ENCODE measurements at places on chromosomes 2 and 18. TPM values are rescaled to one million over a fixed set of nuclear protein-coding genes. Genes with fewer than 3 reads are reported as not detected.
A peak's percentile ranks its signal among the peaks of the same experiment; 100 is the strongest.

DNA sequence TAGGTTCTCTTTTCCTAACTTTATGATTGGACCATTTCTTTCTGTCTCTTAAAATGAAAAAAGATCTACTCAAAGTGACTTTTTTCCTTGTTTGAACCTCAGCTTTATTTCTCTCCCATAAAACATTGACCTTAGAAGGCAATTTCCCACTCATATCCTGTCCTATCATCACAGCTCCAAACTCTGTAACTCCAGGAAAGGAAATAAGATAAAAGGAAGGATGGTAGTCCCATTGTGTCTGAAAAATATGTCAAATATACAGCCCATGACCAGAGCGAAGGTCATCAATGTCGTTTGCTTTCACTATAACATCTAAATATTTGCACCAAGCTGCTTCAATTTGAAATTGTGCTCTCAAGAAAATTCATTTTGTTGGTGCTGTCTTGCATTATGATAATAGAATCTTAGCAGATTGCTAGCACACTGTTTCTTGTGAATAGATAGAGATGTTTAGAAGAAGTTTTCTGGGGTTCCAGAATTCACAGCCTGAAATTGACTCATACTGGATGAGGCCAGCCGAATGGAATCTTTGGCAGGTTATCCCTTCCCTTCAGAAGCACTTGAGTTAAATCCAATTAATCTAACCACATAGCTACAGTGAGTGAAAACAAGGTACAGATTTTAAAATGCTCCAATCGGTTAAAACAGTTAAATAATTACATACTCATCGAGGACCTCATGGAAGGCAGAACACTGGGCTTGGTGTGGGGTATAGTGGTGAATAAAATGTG, 95.1 kb downstream of the CRIM1 start:
- no peak for DNase-seq
- H3K4me3 ChIP-seq, result no peak overlapping the region
- H3K27me3 ChIP-seq, result no peaks in the 10 kb centered on the region
- H3K4me1 ChIP-seq, result no peaks in the 10 kb centered on the region

Gene PER2
- total RNA-seq, result 12.6 TPM

Gene ANKRD53
- 1.4 TPM for total RNA-seq

Gene HJURP
- total RNA-seq, result 0.42 TPM

Gene DOK1
- total RNA-seq, result 41.4 TPM

Gene TUBA4A
- 213 TPM for total RNA-seq

DNA sequence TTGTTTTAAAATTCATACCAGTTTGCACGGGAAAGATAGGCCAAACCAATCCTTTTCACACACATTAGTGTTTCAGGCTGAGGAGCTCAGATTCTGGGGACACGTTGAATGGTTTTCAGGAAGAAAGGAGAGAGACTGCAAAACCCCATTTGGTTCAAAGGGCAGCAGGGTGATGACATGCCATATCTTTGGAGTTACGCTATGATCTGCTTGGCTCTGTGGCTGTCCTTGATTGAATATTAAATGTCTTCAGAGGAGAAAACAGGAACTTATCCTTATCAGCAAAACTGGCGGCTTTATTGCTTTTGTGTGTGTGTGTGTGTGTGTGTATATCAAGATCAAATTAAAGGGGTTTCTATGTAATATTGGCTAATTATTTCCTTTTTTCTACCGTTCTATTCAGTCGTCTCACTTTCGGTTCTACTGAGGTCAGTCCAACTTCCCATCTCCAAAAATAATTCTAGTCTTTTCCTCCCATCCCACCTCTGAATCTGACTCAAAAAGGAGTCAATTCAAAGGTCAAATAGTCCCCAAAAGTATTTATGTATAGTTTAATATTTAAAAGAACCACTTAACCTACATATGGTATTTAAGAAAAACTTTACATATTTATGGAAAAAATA, 292.9 kb upstream of the CCDC68 start:
- DNase-seq, result no peak
- peaks cover 22% of the 10 kb centered on the region for H3K36me3 ChIP-seq
- no peak overlapping the region for H3K4me3 ChIP-seq

DNA sequence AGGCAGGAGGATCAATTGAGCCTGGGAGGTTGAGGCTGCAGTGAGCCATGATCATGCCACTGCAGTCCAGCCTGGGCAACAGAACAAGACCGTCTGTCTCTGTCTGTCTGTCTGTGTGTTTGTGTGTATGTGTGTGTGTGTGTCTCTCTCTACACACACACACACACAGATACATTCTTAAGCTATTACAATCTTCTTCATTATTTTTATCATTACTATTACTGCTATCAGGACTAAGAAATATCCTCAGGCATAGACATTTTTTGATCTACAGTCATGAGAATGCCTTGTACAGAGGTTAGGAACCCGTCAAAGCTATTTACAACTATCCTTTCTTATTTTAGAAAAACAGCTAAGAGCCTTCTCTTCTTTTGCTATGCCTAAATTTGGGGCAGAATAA, 207.4 kb downstream of the NEDD4L start:
- DNase-seq, result no peak
- H3K4me1 ChIP-seq, result no peaks in the 10 kb centered on the region
- H3K4me3 ChIP-seq, result no peak overlapping the region
- H3K27me3 ChIP-seq, result no peaks in the 10 kb centered on the region

GRCh38 chr2:169300636-169301530, 61.5 kb downstream of the LRP2 start:
- DNase-seq, result no peak
- H3K4me3 ChIP-seq, result no peak overlapping the region
- no peaks in the 10 kb centered on the region for H3K27me3 ChIP-seq
- no peaks in the 10 kb centered on the region for H3K36me3 ChIP-seq
- no peaks in the 10 kb centered on the region for H3K4me1 ChIP-seq

GRCh38 chr18:48896875-48897511, 53.8 kb downstream of the SMAD7 start:
- H3K27me3 ChIP-seq, result no peaks in the 10 kb centered on the region
- peak overlapping the region; percentile 24 for H3K27ac ChIP-seq
- no peak overlapping the region for H3K4me3 ChIP-seq
- no peaks in the 10 kb centered on the region for H3K36me3 ChIP-seq

Gene KATNAL2
- 3.1 TPM for total RNA-seq

DNA sequence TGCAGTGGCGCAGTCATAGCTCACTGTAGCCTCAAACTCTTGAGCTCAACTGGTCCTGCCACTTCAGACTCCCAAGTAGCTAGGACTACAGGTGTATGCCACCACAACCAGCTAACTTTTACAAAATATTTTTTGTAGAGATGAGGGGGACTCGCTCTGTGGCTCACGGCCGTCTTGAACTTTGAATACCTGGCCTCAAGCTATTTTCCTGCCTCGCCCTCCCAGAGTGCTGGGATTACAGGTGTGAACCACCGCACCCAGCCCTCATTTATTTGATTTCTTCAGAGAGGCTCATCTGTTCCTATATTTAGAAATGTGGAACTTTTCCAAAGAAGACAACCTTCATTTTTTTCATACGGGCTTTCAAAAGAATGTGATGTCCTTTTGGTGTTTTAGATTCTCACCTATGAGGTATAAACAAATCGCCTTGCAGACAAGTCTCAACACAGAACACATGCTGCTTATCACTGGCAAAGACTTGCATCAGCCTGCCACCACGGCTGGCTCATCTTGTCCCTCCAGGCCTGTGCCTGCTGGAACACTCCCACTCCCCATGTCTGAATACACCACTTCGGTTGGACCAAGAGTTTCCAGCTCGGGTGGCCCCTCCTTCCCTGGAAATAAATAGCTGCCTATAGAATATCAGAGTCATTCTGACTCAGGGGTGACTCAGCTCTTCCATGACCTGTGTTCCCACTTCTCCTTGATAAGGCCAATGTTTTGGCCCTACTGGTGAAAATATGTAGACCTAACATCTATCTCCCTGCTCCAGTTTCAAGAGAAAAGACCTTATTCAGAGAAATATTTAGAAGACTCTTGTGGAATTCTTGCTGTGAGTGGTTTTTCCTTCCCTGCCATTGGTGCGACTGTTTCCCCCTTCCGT, 202.6 kb downstream of the TGIF1 start:
- no peaks in the 10 kb centered on the region for H3K4me1 ChIP-seq
- H3K27ac ChIP-seq, result no peak overlapping the region
- no peak for DNase-seq
- no peaks in the 10 kb centered on the region for H3K27me3 ChIP-seq

GRCh38 chr2:42042631-42043355, 5.0 kb upstream of the PKDCC start:
- H3K4me3 ChIP-seq, result no peak overlapping the region
- peaks cover 11% of the 10 kb centered on the region for H3K27me3 ChIP-seq
- H3K27ac ChIP-seq, result no peak overlapping the region
- H3K36me3 ChIP-seq, result no peaks in the 10 kb centered on the region
- no peak for DNase-seq

- no peak overlapping the region for H3K4me3 ChIP-seq
- H3K36me3 ChIP-seq, result no peaks in the 10 kb centered on the region
- no peaks in the 10 kb centered on the region for H3K27me3 ChIP-seq
- H3K4me1 ChIP-seq, result no peaks in the 10 kb centered on the region
- no peak for DNase-seq
These were observed 279.6 kb downstream of the ZNF804A start for GRCh38 chr2:184877909-184878308.

DNA sequence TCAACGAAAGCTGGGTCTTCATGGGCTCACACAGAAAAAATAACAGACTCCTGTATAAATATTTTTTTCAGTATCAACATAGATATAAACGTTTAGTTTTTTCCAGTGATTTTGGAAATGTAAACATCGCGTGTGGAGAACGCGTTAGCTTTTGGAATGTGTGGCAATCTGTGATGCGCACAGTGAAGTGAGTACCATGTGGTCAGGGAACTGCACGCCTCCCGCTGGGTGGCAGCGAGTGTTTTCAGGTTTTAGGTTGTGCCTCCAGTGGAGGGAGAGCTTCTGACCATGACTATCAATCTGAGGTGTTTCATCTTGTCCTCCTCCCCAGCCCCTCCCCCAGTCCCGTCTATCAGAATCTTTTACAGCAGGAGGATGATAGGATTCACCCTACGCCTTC, 127.8 kb downstream of the ARHGAP28 start:
- no peak for DNase-seq
- no peak overlapping the region for H3K4me3 ChIP-seq
- no peaks in the 10 kb centered on the region for H3K27me3 ChIP-seq
- H3K27ac ChIP-seq, result no peak overlapping the region

DNA sequence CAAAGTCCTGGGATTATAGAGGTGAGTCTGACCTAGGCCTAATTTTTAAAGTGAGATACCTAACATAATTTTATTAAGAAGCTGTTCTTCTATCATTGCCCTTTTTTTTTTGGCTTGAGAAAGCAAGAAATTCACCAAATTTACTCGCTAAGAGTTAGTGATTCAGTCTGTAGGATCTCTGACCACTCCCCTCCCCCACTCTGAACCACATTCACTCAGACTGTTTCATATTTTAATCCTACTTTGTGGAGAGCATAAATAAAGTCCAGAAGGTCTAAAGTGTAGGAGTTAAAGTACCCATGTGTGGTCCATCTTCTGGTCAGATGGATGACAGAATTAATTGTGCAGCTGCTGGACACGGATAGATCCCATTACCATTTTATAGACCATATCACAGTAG, 115.8 kb upstream of the MGAT5 start:
- H3K27ac ChIP-seq, result no peak overlapping the region
- no peaks in the 10 kb centered on the region for H3K36me3 ChIP-seq
- no peak overlapping the region for H3K4me3 ChIP-seq
- no peak for DNase-seq
- H3K4me1 ChIP-seq, result peaks cover 75% of the 10 kb centered on the region

Gene SCG2
- total RNA-seq, result 0.27 TPM

Gene PAIP2B
- total RNA-seq, result 10.1 TPM

Gene ZFP36L2
- total RNA-seq, result 455 TPM

Gene DUSP19
- total RNA-seq, result 2.0 TPM

Gene PDE11A
- 0.25 TPM for total RNA-seq

Gene VAMP5
- total RNA-seq, result 16.9 TPM

GRCh38 chr2:233838726-233839446, 15.4 kb downstream of the HJURP start:
- H3K4me3 ChIP-seq, result no peak overlapping the region
- H3K4me1 ChIP-seq, result no peaks in the 10 kb centered on the region
- DNase-seq, result no peak
- no peaks in the 10 kb centered on the region for H3K36me3 ChIP-seq
- no peaks in the 10 kb centered on the region for H3K27me3 ChIP-seq

Gene LIPG
- not detected for total RNA-seq

DNA sequence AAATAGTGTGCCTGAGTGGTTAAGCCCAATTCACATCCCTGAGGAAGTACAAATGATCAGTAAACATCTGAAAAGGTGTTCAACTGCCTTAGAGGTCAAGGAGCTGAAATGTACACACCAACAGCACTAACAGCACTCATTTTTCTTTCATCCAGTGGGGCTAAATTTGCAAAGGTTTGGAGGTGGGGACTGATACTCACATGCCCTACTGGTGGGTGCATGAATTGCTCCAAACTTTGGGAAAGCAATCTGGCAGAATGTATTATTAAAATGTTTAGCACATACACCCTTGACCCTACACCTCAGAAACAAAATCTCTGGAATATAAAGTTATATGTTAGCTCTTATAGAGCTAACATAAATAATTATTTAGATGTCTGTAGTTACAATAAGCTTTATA, 19.0 kb upstream of the FAM178B start:
- DNase-seq, result no peak
- no peaks in the 10 kb centered on the region for H3K36me3 ChIP-seq
- no peak overlapping the region for H3K4me3 ChIP-seq
- no peaks in the 10 kb centered on the region for H3K4me1 ChIP-seq
- H3K27me3 ChIP-seq, result no peaks in the 10 kb centered on the region

- no peaks in the 10 kb centered on the region for H3K36me3 ChIP-seq
- peak overlapping the region; percentile 25 for H3K4me3 ChIP-seq
- H3K4me1 ChIP-seq, result peaks cover 14% of the 10 kb centered on the region
These were observed 13.2 kb downstream of the PRELID3A start for GRCh38 chr18:12420821-12421421.

Gene RTTN
- 37.7 TPM for total RNA-seq

DNA sequence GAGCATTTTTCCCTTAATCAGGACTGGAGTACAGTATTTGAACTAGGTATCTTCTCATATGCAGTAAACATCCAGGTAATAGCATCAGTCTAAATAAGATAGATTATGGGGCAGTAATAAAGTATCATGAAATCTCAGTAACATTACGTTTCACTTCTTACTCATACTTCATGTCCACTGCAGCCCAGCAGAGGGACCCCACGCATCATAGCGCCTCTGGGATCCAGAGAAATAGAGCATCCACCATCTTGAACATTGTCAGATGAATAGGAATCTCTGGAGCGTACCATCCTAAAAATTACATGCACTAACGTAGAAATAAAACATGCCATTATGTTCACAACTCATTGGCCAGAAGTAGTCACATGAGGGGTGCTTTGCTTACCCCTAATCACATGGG, 499.0 kb downstream of the CPS1 start:
- H3K4me1 ChIP-seq, result no peaks in the 10 kb centered on the region
- no peak overlapping the region for H3K4me3 ChIP-seq
- no peaks in the 10 kb centered on the region for H3K36me3 ChIP-seq
- H3K27me3 ChIP-seq, result no peaks in the 10 kb centered on the region
- H3K27ac ChIP-seq, result no peak overlapping the region
